Body of pancreas (tissue), 4 donors: ENCODE measurements at places on chromosomes 7 and 10. TPM values are rescaled to one million over a fixed set of nuclear protein-coding genes. Genes with fewer than 3 reads are reported as not detected.
A peak's percentile ranks its signal among the peaks of the same experiment; 100 is the strongest.

The FAM204A gene
- 57.4 TPM for total RNA-seq

The DYDC1 gene
- total RNA-seq: not detected

The GGCT gene
- total RNA-seq: 13.5 TPM

The LRRC61 gene
- total RNA-seq: 25.2 TPM

The RAB18 gene
- 19.8 TPM for total RNA-seq

The FAM25A gene
- total RNA-seq: not detected

The OLAH gene
- total RNA-seq: not detected

DNA sequence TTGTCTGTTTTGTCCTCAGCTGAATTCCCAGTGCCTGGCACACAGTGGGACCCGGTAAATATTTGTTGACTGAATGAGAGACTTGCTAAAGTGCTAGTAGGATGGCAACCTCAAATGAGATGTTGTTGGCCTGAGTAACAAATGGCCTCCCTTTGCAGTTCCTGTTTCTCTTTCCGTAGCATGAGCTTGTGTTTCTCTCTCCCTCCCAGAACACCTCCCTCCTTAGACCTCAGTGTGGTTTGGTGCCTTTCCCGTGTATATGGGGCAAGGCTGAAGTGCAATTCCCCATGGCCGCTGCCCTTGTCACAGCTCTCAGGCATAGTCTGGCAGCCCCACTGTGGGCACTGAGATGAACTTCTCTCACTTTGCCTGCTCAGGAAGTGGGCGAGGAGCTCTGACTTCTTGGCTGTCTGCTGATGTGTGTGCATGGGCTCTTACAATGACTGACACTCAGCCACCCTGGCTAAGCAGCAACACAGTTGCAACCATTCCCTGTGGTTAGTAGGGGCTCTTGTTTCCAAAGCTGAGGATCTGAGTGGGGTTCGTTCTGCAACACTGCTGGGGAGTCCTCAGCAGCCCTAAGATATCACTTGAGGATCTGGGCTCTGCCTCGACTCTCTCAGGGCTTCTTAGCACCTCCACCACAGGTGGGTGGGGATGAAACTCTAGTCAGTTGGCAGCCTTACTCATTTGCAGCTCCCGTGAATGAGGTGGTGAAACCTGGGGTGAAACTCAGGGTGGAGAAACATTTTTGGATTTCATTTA, 136.1 kb downstream of the ICA1 start:
- no peaks in the 10 kb centered on the region for H3K36me3 ChIP-seq
- no peak overlapping the region for H3K4me3 ChIP-seq
- no peaks in the 10 kb centered on the region for H3K27me3 ChIP-seq
- peak; percentile 39 for DNase-seq
- no peak overlapping the region for H3K27ac ChIP-seq

- DNase-seq: no peak
- H3K27me3 ChIP-seq: no peaks in the 10 kb centered on the region
- H3K4me3 ChIP-seq: no peak overlapping the region
- H3K4me1 ChIP-seq: no peaks in the 10 kb centered on the region
- no peak overlapping the region for H3K27ac ChIP-seq
Observed at GRCh38 chr7:81529785-81530184, 240.1 kb downstream of the HGF start.

DNA sequence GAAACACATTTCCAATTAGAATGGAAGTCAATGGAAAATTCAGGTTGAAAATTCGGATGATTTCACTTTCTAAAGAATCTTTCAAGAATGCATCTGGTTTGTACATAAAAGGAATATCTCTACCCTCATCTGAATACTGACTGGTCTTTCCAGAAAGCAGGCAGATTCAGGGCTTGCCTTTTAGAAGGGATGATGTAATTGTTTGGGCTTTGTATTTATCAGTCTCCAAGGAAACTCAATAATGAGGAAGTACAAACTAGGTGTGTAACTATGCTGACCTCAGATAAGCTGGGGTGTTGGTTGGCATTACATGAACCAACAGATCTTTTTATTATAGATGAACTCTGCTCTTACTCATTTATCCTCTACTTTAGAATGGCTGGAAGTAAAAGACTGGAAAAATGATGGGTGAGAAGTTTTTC, 24.1 kb downstream of the PDLIM1 start:
- no peaks in the 10 kb centered on the region for H3K27me3 ChIP-seq
- H3K4me1 ChIP-seq: peaks cover 38% of the 10 kb centered on the region
- H3K4me3 ChIP-seq: no peak overlapping the region
- DNase-seq: peak; percentile 66
- peaks cover 4% of the 10 kb centered on the region for H3K36me3 ChIP-seq
- peak overlapping the region; percentile 70 for H3K27ac ChIP-seq

- H3K27me3 ChIP-seq: no peaks in the 10 kb centered on the region
- H3K36me3 ChIP-seq: no peaks in the 10 kb centered on the region
- peaks cover 15% of the 10 kb centered on the region for H3K4me1 ChIP-seq
- no peak overlapping the region for H3K4me3 ChIP-seq
- no peak for DNase-seq
Observed at GRCh38 chr10:14616955-14617730, 157.6 kb downstream of the FAM107B start.

DNA sequence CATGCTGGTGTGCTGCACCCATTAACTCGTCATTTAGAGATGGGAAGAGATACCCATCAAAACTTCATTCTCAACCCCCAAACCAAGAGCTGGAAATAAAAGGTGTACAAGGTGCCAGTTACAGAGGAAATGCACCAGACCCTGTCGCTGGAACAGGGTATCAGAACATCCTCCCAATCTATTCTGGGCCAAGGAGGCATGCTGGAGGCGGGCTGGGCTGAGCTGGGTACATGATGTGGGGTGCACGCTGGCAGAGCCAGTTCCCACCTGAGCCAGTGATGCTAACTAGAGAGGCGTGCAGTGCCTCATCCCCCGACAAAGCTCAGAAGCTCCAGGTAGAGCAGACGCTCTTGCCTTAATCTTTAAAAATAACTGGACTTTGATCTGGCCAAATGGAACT, 70.1 kb downstream of the NPSR1 start:
- no peak overlapping the region for H3K27ac ChIP-seq
- DNase-seq: no peak

GRCh38 chr10:36721871-36722270, 403.5 kb upstream of the ANKRD30A start:
- H3K27me3 ChIP-seq: no peaks in the 10 kb centered on the region
- DNase-seq: no peak
- no peak overlapping the region for H3K27ac ChIP-seq
- no peaks in the 10 kb centered on the region for H3K4me1 ChIP-seq
- no peaks in the 10 kb centered on the region for H3K36me3 ChIP-seq

DNA sequence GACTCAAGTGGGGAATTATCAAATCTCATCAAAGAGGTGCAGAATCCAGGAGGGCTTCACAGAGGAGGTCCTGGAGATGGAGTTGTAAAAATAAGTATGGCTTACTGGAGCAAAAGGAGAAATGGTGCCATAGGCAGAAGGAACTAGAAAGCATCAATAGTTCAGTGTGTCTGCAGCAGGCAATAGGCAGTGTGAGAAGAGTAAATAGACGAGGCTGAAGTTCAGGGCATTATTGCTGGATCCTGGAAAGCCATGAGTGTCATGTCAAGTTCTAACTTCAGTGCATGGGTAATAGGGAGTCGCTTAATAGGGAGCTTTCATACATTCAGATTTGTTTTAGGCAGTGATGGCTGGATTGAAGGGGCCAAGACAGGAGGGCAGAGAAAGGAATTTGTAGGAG, 39.3 kb downstream of the CYP26A1 start:
- H3K36me3 ChIP-seq: no peaks in the 10 kb centered on the region
- no peak overlapping the region for H3K27ac ChIP-seq
- no peak for DNase-seq
- no peaks in the 10 kb centered on the region for H3K4me1 ChIP-seq
- no peak overlapping the region for H3K4me3 ChIP-seq
- no peaks in the 10 kb centered on the region for H3K27me3 ChIP-seq

- no peak overlapping the region for H3K27ac ChIP-seq
- H3K4me1 ChIP-seq: no peaks in the 10 kb centered on the region
- H3K4me3 ChIP-seq: no peak overlapping the region
- H3K36me3 ChIP-seq: no peaks in the 10 kb centered on the region
- no peaks in the 10 kb centered on the region for H3K27me3 ChIP-seq
Observed at GRCh38 chr10:46092524-46093081, 46.5 kb upstream of the MSMB start.

DNA sequence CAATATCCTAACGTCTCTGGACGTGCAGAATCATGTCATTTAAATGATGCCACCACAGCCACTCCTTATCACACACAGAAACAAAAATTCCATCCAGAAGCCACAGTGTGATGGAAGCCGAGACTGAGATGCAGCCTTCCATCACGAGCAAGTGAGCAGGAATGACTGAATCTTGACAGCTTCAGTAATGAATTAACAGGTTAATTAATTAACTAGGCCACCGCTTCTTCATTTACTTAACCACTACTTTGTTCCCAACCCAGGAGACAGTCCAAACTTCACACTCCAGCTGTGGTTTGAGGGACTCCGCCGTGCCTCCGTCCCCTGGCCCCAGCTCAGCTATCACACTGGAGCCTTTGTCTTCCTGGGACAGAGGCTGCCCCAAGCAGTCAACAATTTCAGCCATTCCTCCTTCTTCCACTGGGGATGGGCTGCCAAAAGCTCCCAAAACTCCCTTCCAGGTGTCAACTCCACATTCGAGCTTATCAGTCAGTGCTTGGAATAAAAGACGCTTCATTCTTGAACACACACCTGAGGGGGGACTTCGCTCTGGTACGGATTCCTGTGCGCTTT, 65.9 kb downstream of the FGFR2 start:
- DNase-seq: no peak
- no peak overlapping the region for H3K4me3 ChIP-seq
- no peak overlapping the region for H3K27ac ChIP-seq
- H3K36me3 ChIP-seq: no peaks in the 10 kb centered on the region
- peaks cover 44% of the 10 kb centered on the region for H3K4me1 ChIP-seq

- H3K36me3 ChIP-seq: no peaks in the 10 kb centered on the region
- no peaks in the 10 kb centered on the region for H3K27me3 ChIP-seq
- H3K4me3 ChIP-seq: no peak overlapping the region
- DNase-seq: peak; percentile 23
- peaks cover 13% of the 10 kb centered on the region for H3K4me1 ChIP-seq
- no peak overlapping the region for H3K27ac ChIP-seq
Observed at GRCh38 chr10:94439275-94439861, 37.0 kb downstream of the TBC1D12 start.

DNA sequence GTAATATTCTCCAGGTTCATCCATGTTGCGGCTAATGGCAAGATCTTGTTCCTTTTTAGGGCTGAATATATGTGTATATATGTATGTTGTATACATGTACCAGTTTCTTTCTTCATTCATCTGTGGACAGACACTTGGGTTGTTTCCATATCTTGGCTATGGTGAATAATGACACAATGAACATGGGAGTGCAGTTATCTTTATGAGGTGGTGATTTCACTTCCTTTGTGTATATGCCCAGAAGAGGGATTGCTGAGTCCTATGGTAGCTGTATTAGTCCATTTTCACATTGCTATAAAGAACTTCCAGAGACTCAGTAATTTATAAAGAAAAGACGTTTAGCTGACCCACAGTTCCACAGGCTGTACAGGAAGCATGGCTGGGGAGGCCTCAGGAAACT, 17.1 kb upstream of the TSPAN15 start:
- no peak overlapping the region for H3K27ac ChIP-seq
- no peak overlapping the region for H3K4me3 ChIP-seq
- no peaks in the 10 kb centered on the region for H3K36me3 ChIP-seq
- H3K27me3 ChIP-seq: no peaks in the 10 kb centered on the region
- peaks cover 10% of the 10 kb centered on the region for H3K4me1 ChIP-seq

DNA sequence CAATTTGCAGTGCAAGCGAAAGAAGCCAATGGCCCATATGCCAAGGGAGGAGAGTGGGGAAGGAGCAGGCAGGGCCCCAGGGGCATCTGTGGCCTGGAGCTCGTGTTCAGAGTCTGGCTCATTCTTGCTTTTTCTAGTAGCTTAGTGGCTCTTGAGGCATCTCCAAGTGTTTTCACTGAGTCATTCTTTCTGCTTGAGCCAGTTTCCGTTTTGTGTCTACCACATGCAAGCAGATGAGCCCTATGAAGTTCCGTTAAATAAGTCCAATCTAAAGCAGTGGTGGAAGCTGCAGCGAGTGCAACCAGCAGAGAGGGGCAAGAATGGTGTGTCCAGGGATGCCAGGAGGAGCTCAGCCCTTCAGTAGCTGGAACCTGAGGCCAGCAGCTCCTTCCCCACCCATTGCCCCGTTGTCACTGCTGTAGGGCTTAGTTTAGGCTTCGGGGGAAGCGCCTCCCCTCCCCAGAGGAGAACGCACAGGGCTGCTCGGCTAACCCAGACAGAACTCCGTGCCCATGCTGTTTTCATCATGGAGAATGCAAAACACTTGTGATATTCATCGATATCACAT, 57.4 kb upstream of the EBF3 start:
- H3K4me3 ChIP-seq: no peak overlapping the region
- no peak overlapping the region for H3K27ac ChIP-seq
- no peaks in the 10 kb centered on the region for H3K27me3 ChIP-seq
- no peak for DNase-seq
- H3K4me1 ChIP-seq: no peaks in the 10 kb centered on the region

- H3K4me1 ChIP-seq: no peaks in the 10 kb centered on the region
- H3K4me3 ChIP-seq: no peak overlapping the region
- no peak for DNase-seq
- no peaks in the 10 kb centered on the region for H3K36me3 ChIP-seq
- H3K27ac ChIP-seq: no peak overlapping the region
Observed at GRCh38 chr10:81280497-81281479, 594.2 kb upstream of the NRG3 start.

DNA sequence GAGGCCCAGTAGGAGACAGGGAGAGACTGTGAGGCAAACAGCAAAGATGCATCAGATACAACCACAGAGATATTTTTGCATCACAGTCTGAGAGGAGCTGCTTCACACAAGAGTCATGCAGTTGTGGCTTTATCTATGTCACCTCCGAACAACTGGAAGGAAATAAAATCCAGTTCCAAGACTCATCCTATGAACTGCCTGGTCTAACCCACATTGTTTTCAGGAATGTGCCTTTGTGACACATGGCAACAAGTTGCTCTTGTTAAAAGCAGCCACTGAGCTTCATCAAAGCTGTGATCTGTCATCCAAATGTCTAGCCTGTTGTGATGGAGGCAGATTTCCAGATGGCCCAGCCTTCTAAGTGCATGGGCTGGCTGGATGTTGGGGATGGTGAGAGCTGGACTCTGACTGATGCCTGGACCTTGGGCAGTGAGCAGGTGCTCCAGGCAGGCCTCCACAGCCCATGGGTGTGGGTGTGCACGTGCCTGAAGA, 255.0 kb downstream of the BMPER start:
- H3K4me3 ChIP-seq: no peak overlapping the region
- no peak overlapping the region for H3K27ac ChIP-seq
- no peak for DNase-seq
- peaks cover 7% of the 10 kb centered on the region for H3K4me1 ChIP-seq
- no peaks in the 10 kb centered on the region for H3K36me3 ChIP-seq
